Activated CD4-positive, alpha-beta T cell treated with anti-CD3 and anti-CD28 coated beads, Interleukin-2, amount 50 U/mL, for 24 hours (primary cell): ENCODE measurements at places on chromosomes 5 and 9.

- no peak for DNase-seq
Measured at GRCh38 chr5:149878371-149878770, 66.2 kb downstream of the PDE6A start.

DNA sequence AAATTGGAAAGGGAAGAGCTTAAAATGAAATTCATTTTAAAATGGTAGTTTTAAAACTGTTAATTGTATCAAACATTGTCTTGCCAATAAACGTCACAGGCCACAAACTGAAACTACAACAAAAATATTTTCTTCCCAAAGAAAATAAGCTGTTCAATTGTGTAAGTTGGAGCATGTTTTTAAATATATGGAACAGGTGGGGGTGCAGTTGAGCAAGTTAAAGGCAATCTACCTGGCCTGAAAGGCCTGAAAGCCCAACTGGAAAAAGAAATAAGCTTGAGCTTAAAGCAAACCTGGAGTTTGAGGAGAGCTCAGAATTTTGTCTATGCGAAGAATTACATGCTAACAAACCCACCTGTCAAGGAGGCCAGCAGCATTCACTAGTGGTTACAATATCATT, 439.5 kb downstream of the ACTL7B start:
- DNase-seq: no peak

GRCh38 chr5:6287176-6287575, 91.2 kb downstream of the MED10 start:
- no peak for DNase-seq

DNA sequence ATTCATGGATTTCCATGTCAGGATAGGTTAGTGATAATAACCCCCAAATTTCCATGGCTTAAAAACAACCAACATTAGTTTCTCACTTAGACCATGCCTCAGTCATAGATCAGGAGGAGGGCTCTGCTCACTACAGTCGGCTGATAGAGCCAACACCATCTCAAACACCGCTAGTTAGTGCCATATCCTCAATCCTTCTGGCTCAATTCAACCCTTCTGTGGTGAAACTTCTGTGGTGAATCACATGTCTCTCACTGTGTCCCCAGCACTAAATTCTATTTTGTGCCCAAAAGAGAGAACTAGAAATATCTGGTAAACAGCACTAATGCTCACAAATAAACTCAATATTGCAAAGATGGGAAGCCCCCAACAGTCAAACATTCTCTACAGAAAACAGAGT, 21.1 kb downstream of the ECPAS start:
- no peak for DNase-seq

DNA sequence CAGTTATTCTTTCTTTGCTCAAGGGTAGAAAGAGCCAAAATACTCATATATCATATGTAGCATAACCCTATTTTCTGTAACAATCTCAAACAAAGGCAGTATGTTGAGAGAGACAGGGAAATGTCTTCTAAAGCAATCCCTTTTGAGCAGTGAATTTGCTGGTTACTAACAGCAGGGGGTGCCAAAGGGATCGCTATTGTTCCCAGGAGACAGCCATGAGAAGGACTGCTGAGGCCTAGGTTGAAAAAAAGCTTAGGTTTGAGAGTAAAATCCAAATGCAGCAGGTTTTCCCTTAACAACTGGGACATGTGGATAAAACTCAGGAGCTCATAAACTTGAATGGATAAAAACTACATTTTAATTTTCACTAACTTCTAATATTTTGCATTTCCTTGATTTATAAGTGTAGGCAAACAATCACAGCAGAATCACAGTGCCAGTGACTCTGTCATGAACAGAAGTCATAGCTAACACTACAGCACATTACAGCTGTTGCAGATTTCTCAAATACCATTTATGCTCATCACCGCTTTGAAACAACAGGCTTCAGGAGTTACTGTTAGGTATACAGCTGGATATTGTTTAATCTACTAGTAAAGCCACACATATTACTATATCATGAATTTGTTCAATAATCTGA, 148.4 kb downstream of the MAPKAP1 start:
- peak; percentile 61 for DNase-seq

- no peak for DNase-seq
Measured at GRCh38 chr9:37471942-37472684, 6.9 kb upstream of the ZBTB5 start.

DNA sequence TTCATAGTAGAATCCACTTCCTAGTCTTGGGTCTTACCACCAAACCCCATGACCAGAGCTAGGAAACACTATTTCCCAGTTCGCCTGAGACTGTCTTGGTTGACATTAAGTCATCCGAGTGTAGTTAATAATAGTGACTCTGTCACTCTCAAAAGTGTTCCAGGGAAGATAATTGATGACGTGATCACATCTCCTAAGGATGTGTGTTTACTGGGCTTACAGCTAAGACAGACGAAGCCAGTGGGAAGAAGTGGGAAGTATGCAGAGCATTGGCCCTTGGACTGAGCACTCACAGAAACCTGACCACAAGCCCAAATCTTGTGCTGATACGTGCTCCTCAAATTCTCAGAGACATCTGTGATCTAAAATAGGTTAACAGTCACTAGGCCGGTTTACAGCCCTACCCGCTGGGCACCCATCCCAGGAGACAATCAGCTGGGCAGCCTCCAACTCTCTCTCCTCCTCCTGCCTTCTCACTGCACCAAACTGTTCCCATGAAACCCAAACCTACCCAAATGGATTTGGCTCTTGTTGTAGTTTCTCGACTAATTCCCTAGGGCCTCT, 316.6 kb downstream of the TLE1 start:
- no peak for DNase-seq

- DNase-seq: peak; percentile 91
Measured at GRCh38 chr5:157172403-157172802, 6.3 kb upstream of the GARIN3 start.

- DNase-seq: no peak
Measured at GRCh38 chr9:107681988-107682387, 192.4 kb upstream of the KLF4 start.

DNA sequence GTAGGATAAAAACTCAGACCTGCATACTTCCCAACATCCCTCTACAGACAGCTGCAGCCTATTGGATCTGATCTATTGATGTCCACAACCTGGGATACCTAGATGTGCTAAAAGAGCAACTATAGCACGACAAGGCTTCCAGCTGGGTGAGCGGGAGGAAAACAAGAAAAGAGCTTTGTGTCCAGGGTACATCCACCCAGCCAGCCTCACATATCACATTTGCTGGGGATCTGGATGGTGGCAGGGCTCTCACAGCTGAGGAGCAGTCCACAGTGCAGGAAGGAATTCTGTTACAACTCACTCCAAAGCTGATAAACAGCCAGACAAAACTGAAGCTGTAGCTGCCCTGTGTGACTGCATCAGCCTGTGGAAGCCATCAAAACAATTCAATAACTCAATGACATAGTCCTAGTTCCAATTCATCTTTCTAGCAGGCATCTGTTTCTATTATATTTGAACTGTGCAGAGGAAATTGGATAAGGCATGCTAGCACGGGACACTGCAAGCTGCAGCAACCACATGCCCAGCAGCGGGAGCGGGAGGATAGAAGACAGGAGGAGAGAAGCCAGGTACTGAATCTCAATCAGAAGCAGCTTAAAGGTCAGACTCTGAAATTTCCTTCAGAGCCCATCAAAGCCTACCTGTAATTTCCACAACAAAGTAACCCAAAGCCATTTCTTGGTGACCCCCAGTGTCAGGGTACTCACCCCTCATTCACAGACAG, 45.0 kb downstream of the MED10 start:
- no peak for DNase-seq

- DNase-seq: no peak
Measured at GRCh38 chr5:98016771-98017170, 756.7 kb upstream of the RGMB start.

DNA sequence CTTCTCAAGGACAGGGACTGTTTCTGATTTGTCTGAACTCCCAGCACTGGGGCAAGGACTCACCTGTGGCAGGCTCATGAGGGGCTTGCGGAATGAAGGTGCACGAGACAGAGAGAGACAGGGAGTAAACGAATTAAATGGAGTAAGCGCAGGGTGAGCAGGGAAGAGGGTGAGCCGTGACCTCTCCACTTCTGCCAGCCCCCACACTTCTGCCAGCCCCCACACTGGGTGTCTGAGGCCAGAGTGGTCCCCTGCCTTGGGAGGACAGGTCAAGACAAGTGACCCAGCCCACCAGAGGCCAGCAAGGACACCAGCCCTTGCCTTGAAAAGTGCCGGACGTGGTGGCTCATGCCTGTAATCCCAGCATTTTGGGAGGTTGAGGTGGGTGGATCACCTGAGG, 37.2 kb downstream of the DAB2IP start:
- no peak for DNase-seq

GRCh38 chr5:44499381-44499780, 110.2 kb upstream of the FGF10 start:
- no peak for DNase-seq

- no peak for DNase-seq
Measured at GRCh38 chr5:27938989-27939388, 900.6 kb upstream of the CDH9 start.

- no peak for DNase-seq
Measured at GRCh38 chr9:119071636-119072035, 297.6 kb downstream of the BRINP1 start.

GRCh38 chr5:174419540-174420132, 304.7 kb upstream of the MSX2 start:
- peak; percentile 66 for DNase-seq
